Ammon's horn (tissue), 1 donor: ENCODE measurements at places on chromosomes 2 and 18.

DNA sequence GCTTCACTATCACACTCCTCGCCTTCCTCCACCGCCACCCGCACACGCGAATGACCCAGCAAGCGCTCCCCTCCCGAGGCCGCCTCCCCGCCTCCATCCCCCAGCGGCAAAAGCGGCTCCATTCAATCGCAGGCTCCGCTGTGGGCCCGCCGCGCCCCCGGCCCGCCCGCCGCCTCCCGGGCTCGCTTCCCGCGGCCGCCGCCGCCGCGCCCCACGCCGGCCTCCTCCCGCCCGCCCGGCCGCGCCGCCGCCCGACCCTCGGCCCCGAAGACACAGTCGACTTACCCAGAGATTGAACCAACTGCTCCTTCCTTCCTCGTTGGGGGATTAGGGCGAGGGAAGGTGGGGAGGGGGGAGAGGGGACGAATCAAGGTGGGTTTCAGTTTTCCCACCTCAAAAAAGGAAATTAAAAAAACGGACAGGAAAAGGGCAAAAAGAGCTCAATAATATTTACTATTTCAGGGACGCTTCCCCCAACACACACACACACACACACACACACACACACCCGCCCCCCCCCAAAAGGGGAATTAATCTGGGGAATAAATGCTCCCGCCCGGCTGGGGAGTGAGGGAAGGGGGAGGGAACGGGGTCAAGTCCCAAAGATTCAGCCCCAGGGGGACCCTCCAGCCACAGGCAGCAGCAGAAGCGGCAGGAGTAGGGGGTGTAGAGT is 743 bp downstream of the XPO1 start:
- no peak for DNase-seq

- DNase-seq = no peak
Measured at GRCh38 chr2:160194351-160194750, 5.7 kb downstream of the ITGB6 start.

GRCh38 chr2:105329561-105330495 is at the start of gene TGFBRAP1:
Gene TGFBRAP1, minus strand, starts transcription at chr2:105329735. Its CDS starts 21,434 bp downstream, at chr2:105308301.
- DNase-seq = peak; percentile 56

GRCh38 chr2:37656512-37657423 is 14.7 kb downstream of the CDC42EP3 start:
- DNase-seq = no peak

GRCh38 chr18:51988277-51988676 is 351.7 kb upstream of the DCC start:
- DNase-seq = no peak

- DNase-seq = no peak
Measured at GRCh38 chr2:74551942-74552913, 1.5 kb downstream of the LOXL3 start.

DNA sequence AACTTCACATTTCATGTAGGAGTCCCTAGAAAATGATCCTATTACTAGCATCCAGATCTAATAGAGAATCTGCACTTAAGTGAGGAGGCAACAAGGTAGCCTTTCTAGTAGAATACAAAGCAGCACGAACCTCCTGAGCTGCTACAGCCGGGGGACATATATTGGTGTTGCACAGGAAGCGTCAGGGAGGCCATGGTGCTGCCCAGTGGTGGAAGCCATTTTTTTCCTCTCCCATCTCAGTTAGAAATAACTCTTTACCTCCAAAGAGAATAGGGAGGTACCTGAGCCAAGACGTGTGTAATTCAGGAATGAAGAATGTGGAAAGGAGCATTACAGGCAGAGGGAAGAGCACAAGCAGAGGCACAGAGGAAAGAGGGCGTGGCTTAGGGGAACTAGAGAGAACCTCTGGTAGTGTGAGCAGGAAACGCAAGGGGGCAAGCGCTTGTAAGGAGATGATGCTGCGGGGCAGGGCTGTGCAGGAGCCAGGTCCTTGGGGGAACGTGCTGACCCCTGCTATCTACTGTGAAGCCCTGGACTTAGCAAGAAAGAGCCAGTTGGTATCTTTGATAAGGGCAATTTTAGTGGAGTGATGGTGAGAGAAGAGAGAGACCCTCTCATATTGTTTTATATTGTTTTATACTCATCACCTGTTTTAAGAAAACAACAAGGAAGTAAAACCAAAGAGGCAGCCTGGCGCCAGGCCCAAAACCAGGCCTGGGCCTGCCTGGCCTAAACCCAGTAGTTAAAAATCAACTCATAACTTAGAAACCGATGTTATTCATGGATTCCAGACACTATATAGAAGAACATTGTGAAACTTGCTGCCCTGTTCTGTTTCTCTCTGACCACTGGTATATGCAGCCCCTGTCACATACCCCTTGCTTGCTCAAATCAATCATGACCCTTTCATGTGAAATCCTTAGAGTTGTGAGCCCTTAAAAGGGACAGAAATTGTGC is 50.0 kb upstream of the TTC39C start:
- no peak for DNase-seq
